Kidney (tissue), 22 donors: ENCODE measurements at places on chromosomes 11 and 22. TPM values are rescaled to one million over a fixed set of nuclear protein-coding genes. Genes with fewer than 3 reads are reported as not detected.

DNA sequence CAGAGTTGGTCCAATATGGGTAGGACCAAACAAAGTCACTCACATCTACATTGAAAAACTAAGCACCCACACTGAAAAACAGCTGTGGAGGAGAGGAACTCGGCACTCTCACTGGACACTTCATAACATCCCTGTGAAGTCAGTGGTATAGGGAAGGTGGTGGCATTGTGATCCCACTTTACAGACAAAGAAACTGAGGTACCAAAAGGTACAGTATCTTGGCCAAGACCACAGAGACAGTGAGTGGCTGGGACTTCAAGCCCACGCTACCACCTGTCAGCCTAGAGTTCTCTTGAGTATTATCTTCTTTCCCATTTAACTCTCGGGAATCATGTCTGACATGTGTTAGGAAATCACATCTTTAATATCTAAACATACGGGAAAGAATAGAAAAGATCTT, 61.9 kb downstream of the SYN3 start:
- no peaks in the 10 kb centered on the region for H3K27me3 ChIP-seq
- no peaks in the 10 kb centered on the region for H3K4me1 ChIP-seq
- H3K36me3 ChIP-seq = no peaks in the 10 kb centered on the region
- H3K4me3 ChIP-seq = no peak overlapping the region

DNA sequence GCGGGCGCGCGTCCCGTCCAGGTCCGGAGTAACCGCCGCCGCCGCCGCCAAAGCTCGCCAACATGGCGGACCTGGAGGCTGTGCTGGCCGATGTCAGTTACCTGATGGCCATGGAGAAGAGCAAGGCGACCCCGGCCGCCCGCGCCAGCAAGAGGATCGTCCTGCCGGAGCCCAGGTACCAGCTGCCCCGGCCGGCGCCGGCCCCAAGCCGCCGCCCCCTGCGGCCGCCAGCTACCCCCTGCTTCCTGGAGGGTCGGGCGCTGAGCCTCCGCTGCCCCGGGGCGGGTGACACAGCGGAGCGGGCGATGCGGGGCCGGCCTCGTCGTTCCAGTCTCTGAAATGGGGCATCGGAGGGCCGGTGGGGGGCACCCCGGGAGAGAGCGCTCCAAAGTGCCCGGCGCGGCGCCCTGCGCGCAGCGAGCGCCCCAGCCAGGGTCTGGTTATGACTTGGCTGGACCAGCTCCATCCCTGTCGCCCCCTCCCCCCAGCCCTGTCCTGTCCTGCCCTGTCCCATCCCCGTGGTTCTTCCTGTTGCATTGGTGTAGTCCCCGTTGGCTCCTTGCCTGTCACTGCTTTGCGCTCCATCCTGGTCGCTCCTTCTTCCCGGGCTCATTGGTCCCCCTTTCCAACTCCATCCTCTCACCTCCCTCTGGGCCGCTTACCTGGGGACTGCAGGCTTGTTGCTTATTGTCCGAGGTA, 653 bp downstream of the GRK3 start:
- peak overlapping the region; percentile 74 for H3K4me3 ChIP-seq
- H3K27ac ChIP-seq = no peak overlapping the region
- peak; percentile 33 for DNase-seq

DNA sequence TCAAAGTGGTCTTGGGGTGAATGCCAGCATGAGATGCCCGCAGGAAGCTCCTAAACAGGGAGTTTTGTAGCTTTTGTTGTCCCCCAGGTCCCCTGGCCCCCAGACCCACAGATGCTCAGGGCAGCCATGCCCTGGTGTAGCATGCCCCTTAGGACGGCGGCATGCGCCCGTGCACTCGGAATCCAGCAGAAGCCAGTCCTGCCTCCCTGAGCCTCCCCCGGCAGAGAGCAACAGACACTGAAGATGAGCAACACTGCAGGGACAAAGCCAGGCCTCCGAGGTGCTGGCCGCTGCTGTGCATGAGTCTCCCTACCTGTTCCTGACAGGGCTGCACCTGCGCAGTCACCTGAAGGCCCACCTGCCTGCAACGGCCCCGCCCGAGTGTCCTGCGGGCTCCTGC, 59.1 kb downstream of the TRMU start:
- no peak overlapping the region for H3K27ac ChIP-seq
- H3K4me3 ChIP-seq = no peak overlapping the region
- no peaks in the 10 kb centered on the region for H3K27me3 ChIP-seq
- DNase-seq = no peak

- H3K27ac ChIP-seq = no peak overlapping the region
- no peaks in the 10 kb centered on the region for H3K4me1 ChIP-seq
- H3K36me3 ChIP-seq = no peaks in the 10 kb centered on the region
- no peaks in the 10 kb centered on the region for H3K27me3 ChIP-seq
- peak; percentile 36 for DNase-seq
- H3K4me3 ChIP-seq = no peak overlapping the region
Observed at GRCh38 chr11:115500547-115501501, 3.4 kb downstream of the CADM1 start.

- peak overlapping the region; percentile 68 for H3K27ac ChIP-seq
- H3K4me3 ChIP-seq = no peak overlapping the region
- H3K27me3 ChIP-seq = no peaks in the 10 kb centered on the region
- no peaks in the 10 kb centered on the region for H3K36me3 ChIP-seq
- peak; percentile 42 for DNase-seq
- peaks cover 19% of the 10 kb centered on the region for H3K4me1 ChIP-seq
Observed at GRCh38 chr11:117020869-117021564, 77.2 kb downstream of the SIK3 start.

SHISAL1 gene
- 1.1 TPM for total RNA-seq

RCE1 gene
- 22.3 TPM for total RNA-seq
